GM12864 (cell line): ENCODE measurements at places on chromosomes 4 and X.

- no peak for DNase-seq
Measured at GRCh38 chr4:47933840-47934239, 19.5 kb upstream of the NFXL1 start.

DNA sequence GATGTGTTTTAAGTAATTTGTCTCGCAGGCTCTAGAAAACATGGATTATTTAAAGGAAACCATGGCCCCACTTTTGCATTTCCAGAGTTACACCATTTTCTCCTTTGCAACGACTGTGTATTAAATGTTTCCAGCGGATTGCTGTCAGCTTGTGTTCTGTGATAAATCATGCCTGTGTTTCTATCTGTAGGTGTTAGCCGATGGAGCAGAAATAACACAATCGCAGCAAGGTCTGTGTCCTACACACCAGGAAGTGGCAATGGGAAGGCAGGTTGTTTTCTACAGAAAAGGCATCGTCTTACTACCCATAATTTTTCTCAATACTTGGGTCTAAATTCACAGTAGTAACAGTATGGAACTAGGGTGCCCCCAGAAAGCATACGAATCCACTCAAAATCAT, 590.1 kb downstream of the NLGN4X start:
- DNase-seq = no peak

DNA sequence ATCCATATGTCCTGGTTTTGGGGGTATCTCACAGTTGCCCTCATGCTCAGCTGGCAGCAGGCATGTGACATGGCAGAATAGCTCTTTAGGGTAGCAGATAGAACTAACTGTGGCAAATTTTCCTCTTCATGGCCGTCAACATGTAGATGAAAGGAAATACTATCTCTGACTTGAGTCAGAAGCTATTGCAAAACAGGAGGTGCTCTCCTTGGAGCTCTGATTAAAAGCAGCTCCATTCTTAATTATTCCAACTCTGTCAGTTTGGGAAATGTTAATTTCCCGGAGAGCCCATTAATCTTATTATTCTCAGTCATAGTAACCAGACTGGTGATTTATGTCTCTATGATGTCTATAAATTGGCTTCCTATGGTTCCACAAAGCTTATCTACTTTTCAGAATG, 18.2 kb downstream of the IL13RA1 start:
- DNase-seq = no peak

- peak; percentile 94 for DNase-seq
Measured at GRCh38 chrX:1500701-1501624, 36.0 kb downstream of the P2RY8 start.

GRCh38 chr4:17418010-17418409, 93.9 kb downstream of the QDPR start:
- DNase-seq = no peak

- no peak for DNase-seq
Measured at GRCh38 chr4:11732155-11732554, 303.5 kb upstream of the HS3ST1 start.
